SHP77 (cell line): ENCODE measurements at places on chromosomes 1 and 21.

GRCh38 chr1:93773049-93773838, 91.6 kb upstream of the BCAR3 start:
- no peak for DNase-seq

DNA sequence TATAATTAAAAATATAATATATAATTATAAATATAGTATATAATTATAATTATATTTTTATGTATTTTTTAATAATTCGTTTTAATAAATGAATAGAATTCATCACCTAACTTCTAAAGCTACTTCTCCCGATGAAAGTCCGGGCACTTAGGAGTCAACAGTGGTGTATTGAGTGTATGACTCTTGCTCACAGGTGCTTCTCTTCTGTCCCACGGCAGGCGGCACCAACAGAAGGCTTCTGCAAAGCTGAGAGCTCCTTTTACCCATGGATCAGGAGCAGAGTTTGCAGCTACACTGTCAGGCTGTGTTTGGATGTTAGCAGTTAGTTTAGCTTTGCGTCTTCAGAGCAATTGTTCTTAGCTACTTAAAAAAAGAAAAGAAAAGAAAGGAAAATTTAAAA, 122.4 kb downstream of the LIPI start:
- DNase-seq, result no peak

DNA sequence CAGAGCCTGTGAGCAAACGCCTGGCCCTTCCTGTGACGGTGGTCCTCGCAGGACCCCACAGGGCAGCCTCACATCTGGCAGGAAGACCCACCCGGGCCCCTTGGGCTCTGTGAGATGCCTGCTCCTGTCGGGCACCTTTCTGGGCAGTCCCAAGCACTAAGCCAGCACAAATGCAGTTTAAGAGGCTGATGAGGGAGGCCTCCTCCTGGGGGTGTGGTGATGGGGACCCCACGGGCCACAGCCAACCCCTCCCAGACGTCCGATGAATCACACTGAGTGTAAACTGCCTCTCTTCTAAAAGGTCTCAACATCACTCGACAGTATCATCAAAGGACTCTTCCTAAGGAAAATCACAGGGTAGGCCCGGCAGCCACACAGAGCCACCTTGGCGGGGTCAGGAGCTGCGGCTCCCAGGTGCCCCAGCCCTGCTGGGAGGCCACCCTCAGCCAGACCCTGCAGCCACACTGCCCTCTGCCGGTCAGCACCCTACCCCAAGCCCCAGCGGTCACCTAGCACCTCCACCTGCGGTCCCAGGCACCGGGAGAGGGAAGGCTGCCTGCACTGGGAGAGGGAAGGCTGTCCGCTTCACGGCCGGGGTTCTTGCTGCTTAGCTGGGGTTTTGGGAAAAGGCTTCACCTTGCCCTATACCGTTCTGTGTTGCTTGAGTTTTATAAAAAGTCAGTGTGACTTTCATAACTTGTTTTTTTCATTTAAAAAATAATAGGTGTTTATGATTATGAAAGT, 3.9 kb upstream of the PRKCZ start:
- peak; percentile 55 for DNase-seq

GRCh38 chr1:110047463-110047862, 13.0 kb downstream of the STRIP1 start:
- no peak for DNase-seq

- no peak for DNase-seq
Observed at GRCh38 chr1:156151093-156151688, 2.2 kb upstream of the SEMA4A start.

GRCh38 chr1:58739856-58740466, 40.1 kb upstream of the MYSM1 start:
- DNase-seq, result peak; percentile 49

GRCh38 chr1:244085891-244086290, 34.8 kb downstream of the ZBTB18 start:
- DNase-seq, result no peak

- no peak for DNase-seq
Observed at GRCh38 chr1:110594456-110595352, 11.5 kb downstream of the KCNA2 start.

- DNase-seq, result no peak
Observed at GRCh38 chr1:230286166-230286889, 139.8 kb downstream of the PGBD5 start.

DNA sequence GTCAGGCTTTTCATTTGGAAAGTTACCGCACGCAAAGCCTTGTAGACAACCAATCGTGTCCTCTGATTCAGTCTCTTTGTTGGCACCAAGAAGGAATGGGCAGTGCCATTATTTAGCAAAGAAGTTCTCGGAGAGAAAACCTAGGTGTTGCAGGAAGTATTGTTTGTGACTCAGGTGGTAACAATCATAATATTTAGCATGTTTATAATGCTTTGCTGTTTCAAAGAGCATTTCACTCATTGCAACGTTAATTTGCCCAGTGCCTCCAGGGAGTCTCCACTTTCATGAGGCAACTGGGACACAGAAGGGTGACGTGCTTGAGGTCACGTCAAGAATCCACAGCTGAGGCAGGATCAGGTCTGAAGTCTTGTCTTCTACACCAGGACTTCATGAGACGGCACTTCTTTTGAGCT, 31.4 kb downstream of the STPG1 start:
- DNase-seq, result no peak

GRCh38 chr1:100624886-100625610, 87.1 kb downstream of the GPR88 start:
- DNase-seq, result no peak

GRCh38 chr1:206761159-206761768, 9.3 kb upstream of the IL19 start:
- no peak for DNase-seq

DNA sequence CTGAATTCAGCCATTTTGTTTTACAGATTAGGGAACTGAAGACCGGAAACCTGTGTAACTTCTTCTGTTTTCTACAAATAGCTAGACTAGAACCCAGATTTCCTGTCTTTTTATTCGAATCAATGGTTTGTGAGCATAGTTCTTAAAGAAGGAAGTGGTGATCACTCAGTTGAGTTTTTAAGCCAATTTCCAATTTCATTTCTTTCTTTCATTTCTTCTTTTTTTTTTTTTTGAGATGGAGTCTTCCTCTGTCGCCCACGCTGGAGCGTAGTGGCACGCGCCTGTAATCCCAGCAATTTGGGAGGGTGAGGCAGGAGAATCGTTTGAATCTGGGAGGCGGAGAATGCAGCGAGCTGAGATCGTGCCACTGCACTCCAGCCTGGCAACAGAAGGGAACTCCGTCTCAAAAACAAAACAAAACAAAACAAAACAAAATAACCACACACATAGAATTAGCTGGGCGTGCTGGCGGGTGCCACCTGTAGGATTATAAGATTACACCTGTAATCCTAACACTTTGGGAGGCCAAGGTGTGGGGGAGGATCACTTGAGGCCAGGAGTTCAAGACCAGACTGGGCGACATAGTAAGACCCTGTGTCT, 3.0 kb upstream of the MDM4 start:
- DNase-seq, result no peak

GRCh38 chr21:44910229-44911067, 10.3 kb downstream of the ITGB2 start:
- DNase-seq, result peak; percentile 66

DNA sequence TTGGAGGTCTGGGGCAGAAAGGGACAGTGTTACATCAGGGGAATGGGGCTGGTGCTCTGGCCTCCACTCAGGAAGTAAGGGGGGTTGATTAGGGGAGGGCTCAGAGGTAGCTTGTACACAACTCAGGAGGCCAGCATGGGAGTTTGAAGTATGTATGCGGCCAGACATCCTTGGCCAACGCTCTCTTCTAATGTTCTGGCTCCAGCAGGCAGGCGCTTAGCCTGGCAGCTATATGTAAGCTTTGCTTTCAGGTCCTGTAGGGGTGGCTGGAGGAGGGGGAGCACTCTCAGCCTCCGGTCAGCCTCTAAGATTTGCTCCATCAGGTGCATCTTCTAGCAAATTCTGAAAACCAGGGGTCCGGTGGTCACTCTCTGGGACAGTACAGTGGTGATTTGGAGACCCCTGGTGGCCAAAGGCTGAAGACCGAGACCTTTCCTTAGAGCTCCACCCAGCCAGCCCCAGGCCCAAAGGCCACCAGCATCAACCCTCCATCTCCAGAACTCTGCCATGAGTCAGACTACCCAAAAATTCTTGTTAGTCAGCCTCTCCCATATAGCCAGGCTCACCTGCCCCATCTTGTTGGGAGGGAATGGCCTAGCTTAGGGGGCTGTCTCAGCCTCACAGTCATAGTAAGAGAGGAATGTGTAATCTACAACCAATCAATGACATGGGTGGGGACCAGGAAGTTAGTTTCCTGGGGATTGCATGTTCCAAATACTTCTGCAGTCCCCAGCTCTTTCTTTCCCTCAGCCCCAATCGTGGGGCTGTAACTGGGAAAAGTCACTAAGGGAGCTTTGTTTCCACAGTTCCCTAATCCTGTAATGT, 9.7 kb upstream of the COL8A2 start:
- DNase-seq, result peak; percentile 33

DNA sequence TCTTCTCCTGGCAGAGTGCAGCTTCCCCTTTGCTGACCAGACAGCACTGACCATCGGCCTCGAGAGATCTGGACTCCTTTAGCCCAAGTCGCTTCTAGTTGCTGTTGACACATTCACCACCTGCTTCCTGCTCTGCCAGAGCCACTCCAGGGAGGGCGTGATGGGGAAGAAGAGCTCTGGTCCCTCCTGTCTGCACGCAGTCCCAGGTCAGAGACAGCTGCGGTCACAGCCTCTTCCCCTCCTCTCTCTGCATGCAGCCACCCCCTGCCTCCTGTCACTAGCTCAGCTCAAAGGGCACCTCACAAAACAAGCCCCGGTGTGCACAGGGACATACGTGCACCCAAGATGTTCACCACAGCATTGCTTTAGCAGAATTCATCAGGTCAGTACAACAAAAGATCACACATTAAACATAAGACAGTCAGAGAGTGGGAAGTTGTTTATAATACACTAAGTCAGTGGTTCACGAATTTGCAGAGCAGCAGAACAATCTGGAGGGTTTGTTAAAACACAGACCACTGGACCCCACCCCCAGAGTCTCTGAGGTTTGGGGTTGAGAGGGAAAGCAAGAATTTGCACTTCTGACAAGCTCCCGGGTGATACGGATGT, 132.9 kb downstream of the SYF2 start:
- peak; percentile 90 for DNase-seq

DNA sequence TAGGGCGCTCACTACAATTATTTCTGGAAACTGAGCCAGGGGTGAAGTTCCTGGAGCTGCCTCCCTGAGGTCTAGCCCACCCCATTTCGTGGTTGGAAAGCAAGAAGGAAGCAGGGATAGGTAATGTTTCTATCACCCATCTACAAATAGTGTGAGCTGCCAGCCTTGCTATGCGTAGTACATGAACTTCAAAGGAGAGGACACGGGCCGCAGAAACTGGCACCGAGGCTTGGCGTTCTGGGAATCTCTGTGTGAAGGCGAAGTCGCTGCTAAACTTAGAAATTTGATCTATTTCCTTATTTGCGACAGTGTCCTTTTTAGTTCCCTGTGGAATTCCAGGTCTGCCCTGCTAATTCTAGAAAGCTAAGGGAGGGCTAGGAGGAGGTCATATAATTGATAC, 49.6 kb upstream of the NTPCR start:
- no peak for DNase-seq

DNA sequence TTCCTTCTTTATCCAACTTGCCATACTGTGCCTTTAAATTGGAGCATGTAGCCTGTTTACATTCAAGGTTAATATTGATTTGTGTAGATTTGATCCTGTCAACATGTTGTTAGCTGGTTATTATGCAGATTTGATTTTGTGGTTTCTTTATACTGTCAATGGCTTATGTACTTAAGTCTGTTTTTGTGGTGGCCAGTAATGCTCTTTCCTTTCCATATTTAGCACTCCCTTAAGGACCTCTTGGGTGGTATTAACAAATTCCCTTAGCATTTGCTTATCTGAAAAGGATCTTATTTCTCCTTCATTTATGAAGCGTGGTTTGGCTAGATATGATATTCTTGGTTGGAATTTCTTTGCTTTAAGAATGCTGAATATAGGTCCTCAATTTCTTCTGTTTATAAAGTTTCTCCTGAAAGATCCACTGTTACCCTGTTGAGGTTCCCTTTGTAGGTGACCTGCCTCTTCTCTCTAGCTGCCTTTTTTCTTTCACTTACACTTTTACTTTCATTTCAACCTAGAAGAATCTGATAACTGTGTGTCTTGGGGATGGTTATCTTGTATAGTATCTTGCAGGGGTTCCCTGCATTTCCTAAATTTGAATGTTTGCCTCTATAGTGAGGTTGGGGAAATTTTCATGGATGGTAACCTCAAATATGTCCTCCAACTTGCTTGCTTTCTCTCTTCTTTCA, 86.9 kb upstream of the NEGR1 start:
- no peak for DNase-seq

GRCh38 chr1:162235241-162235800, 141.3 kb downstream of the SPATA46 start:
- no peak for DNase-seq

- DNase-seq, result no peak
Observed at GRCh38 chr1:227795732-227796131, 19.7 kb upstream of the PRSS38 start.

GRCh38 chr1:69861641-69862040, 293.9 kb downstream of the LRRC7 start:
- no peak for DNase-seq

DNA sequence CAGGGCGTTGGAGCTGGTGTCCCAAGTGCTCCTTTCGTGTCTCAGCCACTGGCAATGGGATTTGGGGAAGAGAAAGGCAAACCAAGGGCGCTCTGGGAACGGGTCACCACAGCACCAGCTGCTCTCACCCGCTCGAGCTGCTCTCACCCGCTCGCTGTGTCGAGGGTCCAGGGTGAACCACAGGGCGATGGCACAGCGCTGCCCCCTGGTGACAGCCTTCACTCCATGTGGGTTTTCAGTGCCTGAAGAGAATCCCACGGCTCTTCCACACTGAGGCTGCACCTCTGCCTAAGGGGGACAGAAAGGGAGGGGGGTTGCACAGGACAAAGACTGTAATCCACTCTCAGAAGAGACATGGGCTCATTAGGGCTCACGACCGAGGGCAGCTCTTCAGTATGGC, 7.1 kb upstream of the CLDN19 start:
- peak; percentile 40 for DNase-seq

GRCh38 chr21:46393941-46394594, 64.6 kb upstream of the DIP2A start:
- peak; percentile 30 for DNase-seq

DNA sequence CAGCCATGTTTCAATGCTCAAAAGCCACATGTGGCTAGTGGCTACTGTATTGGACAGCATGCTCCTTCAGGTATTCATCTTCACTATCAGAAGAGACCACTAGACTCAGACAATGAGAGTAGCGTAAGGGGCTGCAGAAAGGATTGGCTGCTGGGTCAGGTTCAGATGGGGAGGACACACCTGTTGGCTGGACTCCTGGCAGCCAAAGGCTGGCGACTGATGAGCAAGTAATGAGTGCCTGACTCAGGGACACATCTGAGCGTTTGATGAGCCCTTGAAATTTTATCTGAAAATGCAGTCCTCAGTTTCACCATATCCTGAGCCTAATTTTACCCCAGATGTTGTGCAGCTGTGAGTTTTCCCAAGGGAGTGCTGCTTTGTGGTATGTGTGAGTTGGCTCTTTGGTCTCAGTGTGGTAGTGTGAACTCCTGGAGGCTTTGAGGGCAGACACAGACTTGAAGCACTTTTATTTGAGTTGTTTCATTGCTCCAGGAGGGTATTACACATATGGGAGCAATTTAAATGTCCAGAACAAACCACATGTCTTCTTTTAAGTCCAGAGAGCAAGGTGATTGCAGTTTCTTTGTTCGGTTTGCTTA, 9.6 kb downstream of the ST6GALNAC3 start:
- no peak for DNase-seq
